CD4-positive, alpha-beta T cell treated with Interleukin-10 for 1 hour (primary cell): ENCODE measurements at places on chromosomes 13 and 19.

GRCh38 chr19:49333418-49333805 is 1.8 kb upstream of the CD37 start:
- DNase-seq, result no peak

DNA sequence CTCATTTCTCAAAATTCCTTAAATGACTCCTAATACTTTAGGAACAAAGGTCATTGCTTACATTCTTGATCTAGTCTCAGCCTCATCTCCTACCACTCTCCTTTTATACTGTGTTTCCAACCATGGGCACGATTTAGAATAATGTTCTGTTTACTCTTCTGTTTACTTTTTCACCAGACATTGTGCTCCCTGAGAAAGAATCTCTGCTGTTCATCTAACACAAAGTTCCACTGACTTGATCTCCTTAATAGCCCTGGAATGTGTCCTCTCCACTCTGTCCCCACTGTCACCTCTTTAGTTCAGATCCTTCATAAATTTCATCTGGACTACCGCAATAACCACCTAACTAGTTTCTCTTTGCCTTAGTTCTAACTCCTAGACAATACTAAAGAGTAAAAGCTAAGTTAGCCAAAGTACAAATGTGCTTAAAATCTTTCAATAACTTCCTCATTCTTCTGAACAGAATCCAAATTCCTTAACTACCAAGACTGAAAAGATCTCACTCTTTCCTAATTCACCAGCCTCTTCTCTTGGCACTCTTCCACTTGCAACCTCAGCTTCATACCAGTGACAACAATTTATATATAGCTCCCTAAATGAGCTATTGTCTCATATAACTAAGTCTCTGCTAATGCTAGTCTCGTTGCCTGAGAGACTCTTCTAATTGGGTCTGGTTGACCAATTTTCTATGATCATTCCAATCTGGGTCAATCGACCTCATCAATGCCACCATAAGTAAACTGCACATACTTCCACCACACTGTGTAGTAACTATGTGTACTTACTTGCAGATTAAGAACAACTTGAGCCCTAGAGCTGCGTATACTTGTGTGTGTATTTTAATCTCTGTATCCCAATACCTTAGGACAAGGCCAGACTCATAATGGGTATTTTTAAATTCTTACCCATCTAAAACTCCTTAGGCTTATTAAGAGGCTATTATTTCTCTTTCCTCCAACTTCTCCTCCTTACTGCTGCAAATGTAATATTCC is 179.9 kb downstream of the VWA8 start:
- no peak for DNase-seq

DNA sequence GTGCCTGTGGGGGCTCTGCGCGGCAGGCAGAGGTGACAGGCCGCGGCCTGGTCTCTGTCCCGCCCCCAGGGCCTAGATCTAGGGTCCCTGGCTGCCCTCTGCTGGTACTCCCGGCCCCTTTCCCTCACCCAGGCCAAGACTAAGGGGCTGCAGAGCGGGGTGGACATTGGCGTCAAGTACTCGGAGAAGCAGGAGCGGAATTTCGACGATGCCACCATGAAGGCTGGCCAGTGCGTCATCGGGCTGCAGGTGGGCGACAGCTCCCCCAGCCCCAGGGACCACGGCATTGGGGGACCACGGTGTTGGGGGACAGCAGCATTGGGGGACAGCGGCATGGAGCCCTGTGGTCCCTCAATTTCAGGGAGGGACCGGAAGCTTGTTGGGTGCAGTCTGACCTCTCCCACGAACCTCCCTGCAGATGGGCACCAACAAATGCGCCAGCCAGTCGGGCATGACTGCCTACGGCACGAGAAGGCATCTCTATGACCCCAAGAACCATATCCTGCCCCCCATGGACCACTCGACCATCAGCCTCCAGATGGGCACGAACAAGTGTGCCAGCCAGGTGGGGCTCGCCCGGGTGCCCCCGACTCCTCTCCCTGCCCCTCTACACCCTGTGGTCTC is 3.8 kb upstream of the ABCA7 start:
- peak; percentile 39 for DNase-seq

GRCh38 chr19:52687684-52688083 is 47.2 kb downstream of the ZNF611 start:
- DNase-seq, result no peak

DNA sequence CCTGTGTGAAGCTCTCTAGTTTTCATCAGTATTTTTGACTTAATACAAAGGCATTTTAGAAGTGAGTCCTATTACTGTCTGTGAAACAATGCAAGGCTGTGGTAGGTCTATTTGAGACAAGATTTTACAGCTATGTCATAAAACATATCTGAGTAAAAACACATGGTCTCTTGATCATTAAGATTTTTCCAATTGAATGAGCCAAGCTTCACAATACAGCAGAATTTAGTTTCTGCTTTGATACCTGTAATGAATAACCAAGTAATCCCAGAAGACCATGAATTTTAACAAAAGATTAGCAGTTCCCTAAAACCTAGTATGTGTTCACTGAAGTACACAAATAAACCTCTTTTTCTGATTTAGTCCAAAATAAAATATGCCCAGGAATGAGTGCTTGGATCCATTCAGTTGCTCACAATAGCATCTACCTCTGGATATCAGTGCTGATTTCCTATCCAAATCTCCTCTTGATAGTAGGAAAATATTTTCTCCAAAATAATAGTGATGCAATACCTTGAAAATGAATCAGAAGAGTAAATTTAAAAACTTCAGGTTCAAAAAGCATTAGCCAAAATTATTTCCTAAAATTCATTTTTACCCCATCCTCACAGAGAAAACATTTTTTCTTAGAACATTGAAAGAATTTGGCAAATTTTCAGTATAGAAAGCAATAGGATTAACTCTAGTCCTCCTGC is 533.5 kb upstream of the SGCG start:
- no peak for DNase-seq

DNA sequence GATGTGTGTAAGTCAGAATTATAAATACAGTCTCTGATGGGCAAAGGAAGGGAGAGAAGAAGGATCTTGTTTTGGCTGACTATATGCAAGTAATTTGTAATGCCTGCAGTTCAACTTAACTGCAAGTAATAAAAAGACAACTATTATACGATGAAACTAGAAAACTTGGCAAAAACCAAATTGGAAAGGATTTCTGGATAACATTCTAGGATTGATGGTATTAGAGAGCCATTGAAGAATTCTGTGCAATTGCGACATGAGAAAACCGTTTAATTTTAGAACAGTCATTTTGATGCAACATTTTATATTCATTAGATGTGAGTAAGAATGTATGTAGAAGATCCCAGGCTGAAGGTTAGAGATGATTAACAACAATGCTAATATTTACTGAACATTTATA is 1334.1 kb downstream of the EFNB2 start:
- no peak for DNase-seq

- DNase-seq, result peak; percentile 53
These were observed 22.3 kb downstream of the TMEM161A start for GRCh38 chr19:19115954-19116353.

GRCh38 chr13:107395927-107396662 is 819.2 kb downstream of the LIG4 start:
- no peak for DNase-seq

GRCh38 chr13:94298346-94298745 is 181.1 kb downstream of the DCT start:
- no peak for DNase-seq

- DNase-seq, result no peak
These were observed 66.8 kb downstream of the MRPL57 start for GRCh38 chr13:21243045-21243897.

GRCh38 chr19:36638862-36639510 is 27.7 kb downstream of the ZNF461 start:
- no peak for DNase-seq

DNA sequence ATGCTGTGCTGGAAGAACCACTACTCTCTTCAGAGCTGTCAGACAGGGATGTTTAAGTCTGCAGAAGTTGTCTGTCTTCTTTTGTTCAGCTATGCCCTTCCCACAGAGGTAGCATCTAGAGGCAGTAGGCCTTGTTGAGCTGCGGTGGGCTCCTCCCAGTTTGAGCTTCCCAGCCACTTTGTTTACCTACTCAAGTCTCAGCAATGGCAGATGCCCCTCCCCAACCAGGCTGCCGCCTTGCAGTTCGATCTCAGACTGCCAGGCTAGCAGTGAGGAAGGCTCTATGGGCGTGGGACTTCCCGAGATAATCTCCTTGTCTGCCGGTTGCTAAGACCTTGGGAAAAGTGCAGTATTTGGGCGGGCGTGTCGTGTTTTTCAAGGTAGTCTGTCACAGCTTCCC is 42.1 kb upstream of the UQCRFS1 start:
- DNase-seq, result no peak

GRCh38 chr13:28623782-28624706 is 34.9 kb upstream of the POMP start:
- no peak for DNase-seq

DNA sequence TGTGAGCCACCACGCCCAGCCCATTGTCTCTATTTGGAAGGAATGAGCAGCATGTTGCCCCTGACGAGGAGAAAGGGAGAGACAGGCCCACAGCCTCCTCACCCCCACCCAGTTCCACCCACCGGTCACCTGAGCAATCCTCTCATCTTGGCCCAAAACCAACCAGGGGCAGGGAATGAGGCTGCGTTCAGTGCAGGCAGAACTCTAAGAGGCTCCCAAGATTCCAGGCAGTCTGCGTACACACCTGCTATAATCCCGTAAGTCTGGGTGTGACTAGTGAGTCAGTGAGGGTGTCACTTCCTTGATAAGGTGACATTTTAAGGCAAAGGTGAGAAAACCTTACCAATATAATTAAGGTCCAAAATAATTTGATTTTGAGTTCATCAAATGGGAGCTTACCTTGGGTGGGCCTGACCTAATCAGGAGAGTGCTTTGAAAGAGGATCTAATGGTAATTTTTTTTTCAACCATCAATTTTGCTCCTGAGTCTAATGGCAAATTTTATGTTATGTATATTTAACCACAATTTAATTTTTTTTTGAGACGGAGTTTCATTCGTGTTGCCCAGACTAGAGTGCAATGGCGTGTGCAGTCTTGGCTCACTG is 26.9 kb upstream of the KLF2 start:
- no peak for DNase-seq

GRCh38 chr13:37641391-37641790 is 42.8 kb upstream of the POSTN start:
- DNase-seq, result no peak
